ENCODE measurements at places on chromosomes 1 and 21.

DNA sequence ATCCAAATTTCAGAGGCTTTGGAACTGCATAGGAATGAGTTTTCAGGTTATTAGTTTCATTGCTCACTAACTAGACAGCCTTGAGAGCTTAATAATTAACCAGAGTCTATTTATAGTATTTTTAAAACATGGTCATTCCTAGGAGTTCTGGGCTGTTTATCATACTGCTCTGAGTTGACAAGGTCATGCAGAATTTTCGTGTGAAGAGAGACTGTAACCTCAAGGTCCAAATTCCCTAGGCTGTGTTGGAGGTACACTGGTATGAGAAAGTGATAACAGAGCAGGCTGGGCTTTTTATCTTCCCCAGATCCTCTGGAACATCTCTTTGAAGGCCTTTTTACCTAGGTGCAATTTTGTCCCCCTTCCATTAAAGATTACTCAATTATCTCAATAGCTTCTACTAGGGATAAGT is 736.3 kb downstream of the LTN1 start:
- no peak for DNase-seq

DNA sequence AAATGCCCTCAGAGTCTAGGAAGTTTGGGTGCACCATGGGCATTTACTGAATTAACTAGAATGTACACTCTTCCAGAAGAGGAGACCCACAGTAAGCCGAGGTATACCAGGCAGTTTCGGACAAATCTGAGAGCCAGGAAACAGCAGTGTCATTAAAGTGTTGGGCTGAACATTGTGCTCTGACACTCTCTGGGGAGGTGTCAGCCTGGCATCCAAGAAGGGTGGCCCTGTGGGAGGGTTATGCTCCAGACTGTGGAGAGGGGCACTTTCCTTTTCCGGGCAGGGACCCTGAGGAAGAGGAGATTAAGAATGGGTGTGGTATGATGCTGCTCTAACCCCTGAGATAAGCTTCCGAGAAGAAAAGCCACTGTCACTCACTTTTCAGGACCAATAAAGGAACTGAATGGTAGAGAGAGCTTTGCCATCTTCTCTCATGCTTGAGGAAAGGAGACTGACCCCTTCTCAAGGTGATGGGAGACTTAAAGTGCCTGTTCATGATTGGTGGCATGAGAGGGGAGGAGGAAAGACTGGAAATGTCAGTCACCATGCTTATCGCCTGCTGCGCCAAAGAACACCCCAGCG is 98.2 kb downstream of the UCK2 start:
- DNase-seq: no peak

GRCh38 chr1:34792868-34793727 is at the start of gene GJA4:
Gene GJA4 (plus strand): TSS chr1:34792999. CDS start chr1:34794214, 1,215 bp downstream.
- DNase-seq: no peak

GRCh38 chr1:94301186-94301585 is 63.8 kb upstream of the ARHGAP29 start:
- DNase-seq: no peak

GRCh38 chr1:57158604-57158998 is 192.8 kb upstream of the C8B start:
- no peak for DNase-seq

- no peak for DNase-seq
Measured at GRCh38 chr21:34298534-34299167, 65.2 kb upstream of the KCNE2 start.

DNA sequence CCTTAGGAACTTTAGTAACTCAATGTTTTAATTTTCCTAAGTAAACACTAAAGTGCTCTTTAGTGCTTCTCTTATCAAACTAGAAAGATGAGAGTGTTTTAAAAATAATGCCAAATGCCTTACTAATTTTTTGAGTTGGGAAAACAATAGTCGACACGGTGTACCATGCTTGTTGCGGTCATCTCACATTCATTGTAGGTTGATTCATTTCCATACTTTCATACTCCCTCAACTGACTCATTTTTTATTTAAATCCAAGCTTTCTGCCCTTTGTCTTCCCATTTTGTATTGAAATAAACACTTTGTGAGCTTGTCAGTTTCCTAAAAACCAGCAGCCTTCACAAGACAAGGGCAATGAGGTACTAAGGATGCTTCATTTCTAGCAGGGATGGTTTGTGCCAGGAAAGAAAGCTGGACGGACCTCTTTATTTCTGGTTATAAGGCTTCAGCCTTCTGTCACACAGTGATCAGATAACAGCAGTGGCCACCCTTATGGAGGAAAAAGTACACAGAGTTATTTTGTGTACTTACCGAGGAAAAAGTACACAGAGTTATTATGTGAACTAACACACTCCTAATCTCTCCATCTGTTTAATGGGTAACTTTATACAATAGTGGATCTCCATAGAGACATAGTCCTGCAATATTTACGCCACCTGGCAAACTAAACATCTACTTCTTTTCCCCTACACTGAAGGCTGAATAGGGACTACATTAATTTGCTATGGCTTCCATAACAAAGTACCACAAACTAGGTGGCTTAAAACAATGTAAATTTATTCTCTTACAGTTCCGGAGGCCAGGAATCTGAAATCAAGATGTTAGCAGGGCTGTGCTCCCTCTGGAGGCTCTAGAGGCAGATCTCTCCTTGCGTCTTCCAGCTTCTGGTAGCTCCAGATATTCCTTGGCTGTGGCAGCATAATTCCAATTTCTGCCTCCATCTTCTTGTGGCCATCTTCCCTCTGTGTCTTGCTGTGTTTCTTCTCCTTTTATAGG is 13.0 kb upstream of the CCDC190 start:
- no peak for DNase-seq

GRCh38 chr1:30399026-30399425 is 324.4 kb downstream of the MATN1 start:
- no peak for DNase-seq

GRCh38 chr1:158285756-158286241 is 3.9 kb upstream of the CD1C start:
- DNase-seq: peak; percentile 8

DNA sequence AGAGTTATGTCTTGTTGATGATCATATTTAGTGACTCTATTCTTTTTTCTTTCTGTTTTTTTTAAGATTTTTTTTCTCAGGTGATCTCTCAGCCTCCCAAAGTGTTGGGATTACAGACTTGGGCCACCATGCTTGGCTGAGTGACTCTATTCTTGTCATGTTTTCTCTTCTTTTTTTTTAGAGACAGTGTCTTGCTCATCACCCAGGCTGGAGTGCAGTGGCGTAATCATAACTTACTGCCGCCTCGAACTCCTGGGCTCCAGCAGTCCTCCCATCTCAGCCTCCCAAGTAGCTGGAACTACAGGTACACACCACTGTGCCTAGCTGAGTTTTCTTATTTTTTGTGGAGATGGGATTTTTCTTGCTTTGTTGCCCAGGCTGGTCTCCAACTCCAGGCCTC is 36.9 kb downstream of the ZMYM4 start:
- no peak for DNase-seq

DNA sequence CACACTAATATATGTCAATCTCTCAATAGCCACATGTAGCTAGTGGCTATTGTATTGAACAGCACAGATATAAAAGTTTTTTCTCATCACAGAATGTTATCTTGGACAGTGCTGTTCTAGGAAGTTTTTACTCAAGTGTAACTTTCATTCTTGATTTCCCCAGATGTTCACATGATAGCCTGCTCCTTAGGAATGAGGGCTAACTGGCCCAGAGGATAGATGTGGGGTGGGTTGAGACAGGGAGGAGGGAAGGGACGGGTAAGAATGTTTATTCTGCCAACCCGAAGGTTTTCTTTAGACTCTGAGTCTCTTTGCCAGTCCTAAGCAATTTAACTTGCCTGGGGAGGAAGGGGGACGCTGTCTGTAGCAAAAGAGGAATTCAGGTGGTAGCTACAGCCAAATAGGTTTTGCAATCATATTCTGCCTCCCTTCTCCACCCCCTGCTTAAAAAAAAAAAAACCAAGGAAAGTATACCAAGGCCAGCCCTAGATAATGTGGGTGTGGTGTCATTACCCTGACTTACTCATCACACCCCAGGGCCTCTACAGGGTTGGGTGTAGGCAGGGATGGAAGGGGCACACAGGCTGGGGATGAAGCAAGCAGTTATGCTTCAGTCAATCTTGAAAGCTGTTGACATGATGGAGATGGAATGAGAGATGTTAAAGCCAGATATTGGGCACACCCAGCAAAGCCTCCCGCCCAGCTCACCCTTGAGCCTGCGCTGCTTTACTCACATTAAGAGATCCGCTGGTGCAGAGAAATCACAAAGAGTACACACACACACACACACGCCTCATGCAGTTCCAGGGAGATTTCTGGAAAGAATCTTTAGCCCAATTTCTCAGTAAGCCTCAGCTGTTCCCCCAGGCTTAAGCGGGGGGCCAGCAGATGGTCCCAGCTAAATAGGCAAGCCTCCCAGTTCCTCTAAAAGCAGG is 59.9 kb downstream of the PLXNA2 start:
- DNase-seq: peak; percentile 79

GRCh38 chr1:165958306-165958705 is 130.9 kb downstream of the UCK2 start:
- DNase-seq: no peak

DNA sequence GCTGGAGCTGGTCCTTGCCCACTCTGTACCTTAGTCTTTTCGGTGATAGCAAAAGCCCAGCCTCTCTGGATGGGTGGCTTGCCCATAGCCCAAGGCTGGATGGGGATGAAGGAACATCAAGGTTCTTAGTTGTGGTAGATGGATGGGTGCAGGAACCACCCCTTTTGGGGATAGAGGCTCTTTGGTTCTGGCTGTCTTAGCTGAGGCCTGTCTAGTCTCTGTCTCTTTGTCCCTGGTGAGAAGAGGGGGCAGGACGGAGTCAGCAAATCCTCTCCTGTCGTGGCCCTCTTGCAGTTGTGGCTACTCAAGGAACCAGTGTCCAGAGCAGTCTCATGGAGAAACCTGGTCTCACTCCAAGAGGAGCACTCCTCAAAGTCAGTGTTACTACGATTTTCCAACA is 8.5 kb downstream of the VANGL2 start:
- no peak for DNase-seq

DNA sequence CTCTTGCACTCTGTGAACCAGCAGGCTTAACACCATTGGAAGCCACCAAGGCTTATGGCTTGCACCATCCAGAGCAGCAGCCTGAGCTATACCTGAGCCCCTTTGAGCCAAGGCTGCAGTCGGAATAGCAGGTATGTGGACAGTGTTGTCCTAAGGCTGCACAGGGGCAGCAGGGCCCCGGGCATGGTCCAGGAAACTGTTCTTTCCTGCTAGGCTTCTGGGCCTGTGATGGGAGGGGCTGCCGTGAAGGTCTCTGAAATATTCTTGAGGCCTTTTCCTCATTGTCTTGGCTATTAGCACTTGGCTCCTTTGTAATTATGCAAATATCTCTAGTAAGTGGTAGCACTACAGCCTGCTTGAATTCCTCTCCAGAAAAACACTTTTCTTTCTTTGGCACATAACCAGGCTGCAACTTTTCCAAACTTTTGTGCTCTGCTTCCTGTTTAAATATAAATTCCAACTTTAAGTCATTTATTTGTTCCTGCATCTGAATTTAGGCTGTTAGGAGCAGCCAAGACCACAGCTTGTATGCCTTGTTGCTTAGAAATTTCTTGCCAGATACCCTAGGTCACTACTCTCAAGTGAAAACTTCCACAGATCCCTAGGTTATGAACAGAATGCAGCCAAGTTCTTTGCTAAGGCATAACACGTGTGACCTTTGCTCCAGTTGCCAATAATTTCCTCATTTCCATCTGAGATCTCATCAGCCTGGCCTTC is 5.2 kb downstream of the KRTAP20-4 start:
- no peak for DNase-seq

GRCh38 chr21:42711667-42712066 is 58.2 kb downstream of the PDE9A start:
- DNase-seq: no peak

DNA sequence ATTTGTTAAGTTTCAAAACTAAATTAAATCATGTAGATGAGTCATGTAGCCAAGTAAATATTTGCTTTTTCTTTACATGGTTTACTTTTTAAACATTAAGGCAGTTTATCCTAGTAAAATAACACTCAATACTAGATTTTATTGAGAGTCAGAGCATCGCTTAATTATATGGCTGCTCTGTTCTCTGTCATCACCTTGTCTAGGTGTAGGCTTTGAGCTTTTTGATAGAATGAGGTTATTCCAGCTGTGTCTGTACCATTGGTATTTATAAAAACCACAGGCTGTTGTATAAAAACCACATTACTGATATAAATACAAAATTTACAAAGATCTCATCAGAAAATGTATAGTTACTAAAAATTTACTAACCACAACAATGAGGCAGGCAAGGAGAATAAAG is 42.5 kb upstream of the GPR52 start:
- DNase-seq: no peak

- DNase-seq: peak; percentile 84
Measured at GRCh38 chr1:182069028-182069466, 7.5 kb upstream of the ZNF648 start.

- DNase-seq: no peak
Measured at GRCh38 chr1:109828756-109829505, 65.2 kb upstream of the EPS8L3 start.

DNA sequence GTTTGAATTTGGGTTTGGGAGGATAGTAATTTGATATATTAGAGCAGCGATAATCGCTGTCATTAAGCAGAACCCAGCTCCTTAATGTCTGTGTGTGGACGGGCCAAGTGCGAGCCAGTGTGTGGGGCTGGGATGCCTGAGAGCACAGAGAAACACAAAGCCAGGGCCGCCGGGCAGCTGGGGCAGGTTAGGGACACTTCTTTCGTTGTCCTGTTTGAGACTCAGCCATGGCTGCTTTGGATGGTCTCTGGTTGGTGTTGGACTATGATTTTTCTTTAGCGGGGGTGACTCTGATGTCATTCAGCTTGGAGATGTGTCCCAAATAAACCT is 33.4 kb downstream of the ABCG1 start:
- no peak for DNase-seq

- no peak for DNase-seq
Measured at GRCh38 chr1:103075316-103076000, 32.9 kb downstream of the COL11A1 start.

DNA sequence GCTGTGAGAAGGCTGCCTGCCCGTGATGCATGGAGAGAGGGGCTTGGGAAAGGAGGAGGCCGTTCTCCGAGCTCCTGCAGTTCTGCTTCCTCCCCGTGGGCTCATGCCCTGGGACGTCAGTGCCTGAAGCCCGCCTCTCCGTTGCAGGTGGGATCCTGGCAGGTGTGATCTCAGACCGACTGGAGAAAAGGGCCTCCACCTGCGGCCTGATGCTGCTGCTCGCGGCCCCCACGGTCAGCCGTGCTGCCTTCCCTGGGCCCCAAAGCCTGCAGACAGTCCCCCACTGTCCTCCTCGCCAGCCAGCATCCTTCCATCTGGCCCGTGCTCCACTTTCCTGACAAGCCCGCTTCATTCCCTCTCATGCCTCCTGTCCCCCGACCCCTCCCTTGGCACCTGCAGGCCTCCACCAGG is 50.9 kb downstream of the SLC37A1 start:
- no peak for DNase-seq

- DNase-seq: no peak
Measured at GRCh38 chr1:56397811-56398231, 181.5 kb downstream of the PLPP3 start.
